ENCODE measurements at places on chromosomes 16 and 17.

- no peak for DNase-seq
Measured at GRCh38 chr16:31429314-31429713, 1.2 kb upstream of the COX6A2 start.

DNA sequence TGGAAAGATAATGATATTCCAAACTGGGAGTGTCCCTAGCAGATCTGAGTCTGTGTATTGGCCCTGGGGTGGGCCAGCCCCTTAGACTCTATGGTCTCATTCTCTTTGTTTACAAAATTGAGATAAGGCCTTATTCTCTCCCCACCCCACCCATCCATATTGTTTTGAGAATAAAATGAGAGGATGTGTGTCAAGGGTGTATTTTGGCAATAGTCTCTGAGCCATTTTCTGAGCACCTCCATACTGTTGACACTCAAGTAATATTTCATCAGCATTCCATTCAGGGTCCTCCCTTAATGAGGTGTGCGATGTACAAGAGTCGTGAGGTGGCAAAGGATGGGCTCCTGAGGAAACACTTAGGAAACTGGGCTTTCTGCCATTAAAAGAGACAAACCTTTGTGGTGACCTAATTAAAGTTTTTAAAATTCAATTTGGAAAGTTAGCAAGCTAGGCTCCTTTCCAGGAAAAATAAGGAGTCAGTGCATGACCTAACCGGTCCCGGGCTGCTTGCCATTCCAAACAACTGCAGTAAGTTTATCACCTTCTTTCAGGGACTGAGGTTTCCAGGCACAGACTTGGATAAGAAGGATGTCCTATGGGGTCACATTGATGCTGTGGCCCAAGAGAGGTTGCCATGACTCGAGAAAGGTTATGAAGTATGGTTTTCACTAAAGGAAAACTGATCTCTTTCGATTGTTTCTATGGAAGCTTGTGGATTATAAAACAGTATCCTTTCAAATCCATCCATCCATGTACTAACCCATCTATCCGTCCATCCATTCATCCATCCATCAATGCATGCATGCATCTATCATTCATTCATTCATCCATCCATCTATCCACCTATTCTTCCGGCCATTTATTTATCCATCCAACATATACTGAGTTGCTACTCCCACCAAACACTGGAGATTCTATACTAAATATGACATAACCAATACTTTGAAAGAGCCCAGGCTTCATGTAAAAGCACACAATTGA is 443.3 kb downstream of the UTP18 start:
- DNase-seq: peak; percentile 38

DNA sequence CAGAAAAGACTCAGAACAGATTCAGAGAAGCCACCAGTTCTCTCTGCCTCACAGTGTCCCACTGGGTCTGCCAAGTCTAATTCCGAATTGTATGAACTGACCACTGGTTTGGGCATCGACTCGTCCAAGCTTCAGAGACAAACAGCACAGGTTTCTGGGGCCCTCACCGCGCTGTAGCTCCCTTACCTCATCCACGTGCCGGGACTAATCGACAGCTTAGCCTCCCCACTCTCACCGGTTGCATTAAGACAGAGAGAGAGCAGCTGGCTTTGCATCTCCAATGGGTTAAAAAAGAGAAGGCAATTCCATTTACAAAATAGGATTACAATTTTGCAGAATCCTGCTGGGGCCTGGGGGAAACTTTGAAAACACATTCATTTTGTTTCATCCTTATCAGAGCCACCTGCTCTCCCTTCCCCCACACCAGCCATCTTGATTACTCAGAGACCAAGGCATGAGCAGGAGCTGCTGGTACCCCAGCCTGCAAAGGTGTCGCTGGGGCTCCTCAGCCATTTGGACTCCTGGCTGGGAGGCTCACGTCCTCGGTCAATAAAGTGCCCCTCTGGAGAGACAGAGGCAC is 95.3 kb upstream of the RPL38 start:
- DNase-seq: no peak

DNA sequence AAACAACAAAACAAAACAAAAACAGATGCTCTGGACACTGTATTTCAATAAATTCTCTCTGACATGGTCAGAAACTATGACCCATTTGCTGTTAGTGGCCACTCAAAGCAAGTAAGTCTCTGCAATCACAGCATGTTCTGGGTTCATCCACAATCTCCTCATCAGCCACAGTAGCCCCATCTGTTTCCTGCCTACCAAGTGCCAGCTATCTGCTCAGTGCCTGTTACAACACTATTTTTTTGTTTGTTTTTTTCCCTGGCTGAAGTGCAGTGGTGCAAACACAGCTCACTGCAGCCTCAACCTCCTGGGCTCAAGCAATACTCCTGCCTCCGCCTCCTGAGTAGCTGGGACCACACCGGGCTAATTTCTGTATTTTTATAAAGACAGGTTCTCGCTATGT is 137.9 kb downstream of the SOX9 start:
- no peak for DNase-seq

DNA sequence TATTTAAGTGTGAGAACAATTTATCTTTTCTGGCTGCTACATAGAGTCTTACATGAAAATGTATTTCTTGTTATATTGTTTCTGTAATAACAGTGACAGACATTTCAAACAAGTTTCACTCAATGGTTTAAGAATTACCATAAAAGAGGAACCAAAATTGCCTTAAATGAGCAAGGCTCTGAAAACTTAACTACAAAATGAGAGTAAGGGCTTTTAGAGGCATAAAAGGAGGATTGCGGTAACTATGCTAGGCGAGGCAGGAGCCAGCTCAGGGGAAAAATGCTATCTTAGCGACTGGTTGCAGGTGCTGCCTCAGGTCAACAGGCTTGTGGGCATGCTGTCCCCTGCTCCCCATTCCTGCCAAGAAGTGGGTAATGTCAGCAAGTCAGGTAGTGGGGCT is 81.7 kb upstream of the MSI2 start:
- no peak for DNase-seq
